ENCODE measurements at places on chromosomes 3 and 15.

DNA sequence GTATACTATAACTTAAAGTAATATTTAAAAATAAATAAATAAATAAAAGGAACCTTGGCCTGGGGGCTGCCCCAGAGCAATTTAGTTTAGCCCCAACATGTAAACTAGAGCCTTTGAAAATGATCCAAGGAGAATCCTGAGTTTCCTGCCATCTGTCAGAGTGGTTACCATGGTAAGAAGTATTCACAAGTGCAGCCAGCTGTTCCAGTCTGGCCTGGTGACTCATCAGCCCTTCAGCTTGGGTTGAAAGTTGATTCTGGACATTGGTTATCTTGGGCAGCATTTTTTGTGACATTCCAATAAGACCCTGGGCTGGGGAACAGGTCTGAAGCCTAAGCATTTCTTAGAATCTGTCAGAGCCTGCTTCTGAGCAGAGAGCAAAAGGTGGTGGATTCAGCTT lies 72.7 kb upstream of the LRTM1 start:
- no peak for DNase-seq

- no peak for DNase-seq
These were observed 2.2 kb downstream of the TEX264 start for GRCh38 chr3:51673181-51673801.

DNA sequence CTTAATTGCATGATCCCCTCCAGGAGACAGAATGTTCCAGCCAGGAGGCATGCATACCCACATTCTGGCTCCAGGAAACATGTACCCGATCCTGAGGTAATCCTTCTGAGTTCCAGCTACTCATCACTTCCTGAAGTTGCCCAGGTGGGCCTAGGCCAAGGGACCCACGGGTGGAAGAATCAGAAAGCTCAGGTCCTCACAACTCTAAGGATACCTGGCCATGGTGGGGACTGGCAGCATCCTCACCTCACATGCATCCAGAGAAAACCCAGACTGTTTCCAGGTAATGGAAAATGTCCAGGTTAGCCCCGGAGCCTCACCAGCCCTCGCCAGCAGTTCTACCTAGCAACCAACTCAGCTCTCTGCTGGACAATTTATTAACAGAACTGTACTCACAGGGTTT lies 78.2 kb downstream of the DAPK2 start:
- no peak for DNase-seq

- DNase-seq: no peak
These were observed 295 bp downstream of the ZWILCH start for GRCh38 chr15:66505430-66505811.

DNA sequence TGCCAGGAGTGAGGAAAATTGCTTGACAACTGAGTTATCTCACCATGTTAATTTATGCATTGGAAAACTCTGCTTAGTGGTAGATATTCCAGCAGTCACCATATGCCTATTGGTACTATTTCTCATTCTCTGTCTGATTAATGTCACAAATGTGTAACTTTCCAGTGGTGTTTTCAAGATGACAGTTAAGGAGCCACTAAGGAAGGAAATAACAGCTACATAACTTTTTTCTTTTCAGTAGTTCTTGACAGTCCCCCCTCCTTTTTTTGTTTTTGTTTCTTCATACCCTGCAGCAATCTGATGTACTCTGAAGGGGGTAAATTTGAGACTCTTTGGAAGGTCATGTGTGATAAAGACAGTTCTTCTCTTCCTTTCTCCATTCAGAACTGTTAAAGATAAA lies 13.1 kb downstream of the RASA2 start:
- no peak for DNase-seq

DNA sequence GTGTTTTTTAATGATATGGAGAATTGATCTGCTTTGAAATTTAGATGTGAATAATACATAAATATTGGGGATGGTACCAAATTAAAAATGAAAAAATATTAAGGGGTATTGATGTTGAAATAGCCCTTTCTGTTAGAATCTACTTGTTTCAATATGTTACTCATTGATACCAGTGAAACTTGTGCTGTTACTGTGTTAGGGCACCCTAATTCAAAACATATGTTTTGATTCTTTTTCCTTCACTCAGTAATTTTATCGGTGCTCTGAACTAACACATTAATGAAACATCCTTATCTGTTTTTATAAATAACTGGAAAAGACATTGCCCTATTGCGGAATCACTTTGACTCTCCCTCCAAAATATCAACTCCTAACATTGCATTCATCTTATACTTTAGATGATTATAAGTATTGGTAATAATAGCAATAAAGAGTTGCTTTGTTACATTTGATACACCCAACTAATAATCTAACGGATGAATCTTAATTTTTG lies 52.0 kb upstream of the CCNB2 start:
- no peak for DNase-seq

- no peak for DNase-seq
These were observed 128.3 kb downstream of the ATP10A start for GRCh38 chr15:25734680-25735355.

GRCh38 chr3:197021729-197022404 lies 7.8 kb downstream of the MELTF start:
- no peak for DNase-seq

Data from CD4-positive, alpha-beta T cell treated with Interleukin-17A for 4 hours (primary cell).